ENCODE measurements at places on chromosomes 16 and 17.

- no peak for DNase-seq
These were observed 16.9 kb downstream of the PDZD9 start for GRCh38 chr16:21984062-21984461.

- no peak for DNase-seq
These were observed 3.5 kb upstream of the CAPNS2 start for GRCh38 chr16:55562936-55563335.

- no peak for DNase-seq
These were observed 5.7 kb upstream of the METTL9 start for GRCh38 chr16:21593530-21594289.

DNA sequence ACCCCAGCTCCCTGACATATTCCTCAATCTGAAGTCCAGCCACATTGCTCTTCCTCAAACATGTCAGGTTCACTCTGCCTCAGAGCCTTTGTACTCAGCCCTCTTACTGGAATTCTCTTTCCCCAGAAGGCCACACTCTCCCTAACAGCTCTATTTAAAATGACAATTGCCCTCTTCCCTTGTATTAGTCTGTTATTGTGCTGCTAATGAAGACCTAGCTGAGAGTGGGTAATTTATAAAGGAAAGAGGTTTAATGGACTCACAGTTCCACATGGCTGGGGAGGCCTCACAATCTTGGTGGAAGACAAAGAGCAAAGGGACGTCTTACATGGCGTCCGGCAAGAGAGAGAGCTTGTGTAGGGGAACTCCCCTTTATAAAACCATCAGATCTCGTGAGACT is 46.0 kb downstream of the HS3ST2 start:
- no peak for DNase-seq

DNA sequence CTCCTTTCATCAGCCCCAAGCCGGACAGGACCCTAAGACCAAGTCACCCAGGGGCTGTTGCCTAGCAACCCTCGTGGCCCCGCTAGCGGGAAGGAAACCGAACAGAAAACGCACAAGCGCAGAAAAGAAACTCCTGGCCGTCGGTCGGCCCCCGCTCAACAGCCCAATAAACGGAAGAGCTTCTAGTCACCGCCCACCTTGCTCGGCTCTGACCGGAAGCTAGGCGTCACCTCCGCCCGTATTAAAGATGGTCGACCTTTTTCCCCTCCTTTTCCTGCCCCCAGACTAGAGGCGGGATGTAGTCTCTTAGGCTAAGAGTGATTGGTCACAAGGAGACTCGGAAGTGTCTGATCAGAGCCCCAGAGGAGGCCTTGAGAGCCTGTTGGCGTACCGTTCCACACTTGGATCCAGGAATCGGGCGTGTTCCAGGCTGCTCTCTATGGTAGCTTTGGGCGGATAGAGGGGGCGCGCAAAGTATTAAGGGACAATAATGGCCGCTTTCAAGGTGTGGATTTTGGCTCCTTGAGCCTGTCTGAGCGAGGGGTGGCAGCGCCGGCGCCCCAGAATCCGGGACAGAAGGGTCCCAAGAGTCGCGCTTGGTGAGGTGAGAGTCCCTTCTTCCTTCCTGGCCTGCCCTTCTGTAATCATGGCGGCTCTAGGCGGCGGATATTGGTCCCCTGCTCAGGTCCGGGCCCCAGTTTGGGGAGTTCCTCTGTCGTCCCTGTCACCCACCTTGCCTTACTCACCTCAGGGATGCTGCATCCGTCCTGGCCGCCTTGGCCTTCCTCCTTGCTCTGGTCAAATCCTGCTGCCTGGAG is at the start of the genes DHX38 and TXNL4B:
DHX38 (plus strand) TSS at position 400 of the 818 bp plus-strand sequence. CDS start 2,311 bp downstream, outside the sequence.
TXNL4B (minus strand) TSS at position 173 of the 818 bp plus-strand sequence. CDS start 2,871 bp downstream, outside the sequence.
- DNase-seq: peak; percentile 90

- DNase-seq: peak; percentile 83
These were observed 604 bp downstream of the PRR14 start for GRCh38 chr16:30651124-30652004.

DNA sequence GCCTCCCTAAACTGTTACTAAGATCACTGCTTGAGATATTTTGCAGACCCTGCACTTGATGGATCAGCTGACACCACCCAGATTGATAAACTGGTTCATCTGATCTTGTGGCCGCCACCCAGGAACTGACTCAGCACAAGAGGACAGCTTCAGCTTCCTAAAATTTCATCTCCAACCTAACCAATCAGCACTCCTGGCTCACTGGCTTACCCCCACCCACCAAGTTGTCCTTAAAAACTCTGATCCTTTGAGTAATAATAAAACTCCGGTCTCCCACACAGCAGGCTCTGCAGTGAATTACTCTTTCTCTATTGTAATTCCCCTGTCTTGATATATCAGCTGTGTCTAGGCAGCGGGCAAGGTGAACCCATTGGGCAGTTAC is 174.8 kb downstream of the UTP18 start:
- no peak for DNase-seq

GRCh38 chr17:19345486-19346350 is 16.8 kb downstream of the B9D1 start:
- DNase-seq: no peak

GRCh38 chr17:64006361-64007088 is 8.4 kb downstream of the PRR29 start:
- DNase-seq: no peak

DNA sequence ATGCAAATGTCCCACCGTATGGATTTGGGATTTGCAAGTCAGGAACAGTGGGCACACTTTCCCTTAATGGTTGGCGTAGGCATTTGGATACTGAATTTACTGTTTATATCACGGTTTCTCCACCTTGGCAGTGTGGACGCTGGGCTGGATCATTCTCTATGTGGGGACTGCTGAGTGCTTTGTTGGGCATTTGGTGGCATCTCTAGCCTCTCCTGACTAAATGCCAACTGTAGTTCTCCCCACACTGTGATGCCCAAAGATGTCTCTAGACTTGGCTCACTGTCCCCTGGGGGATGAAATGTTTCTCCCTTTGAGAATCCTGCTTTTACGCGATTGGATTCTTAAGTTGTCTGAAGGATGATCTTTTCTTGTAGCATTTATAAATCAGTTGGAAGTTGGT is 49.0 kb downstream of the RBFOX1 start:
- no peak for DNase-seq

DNA sequence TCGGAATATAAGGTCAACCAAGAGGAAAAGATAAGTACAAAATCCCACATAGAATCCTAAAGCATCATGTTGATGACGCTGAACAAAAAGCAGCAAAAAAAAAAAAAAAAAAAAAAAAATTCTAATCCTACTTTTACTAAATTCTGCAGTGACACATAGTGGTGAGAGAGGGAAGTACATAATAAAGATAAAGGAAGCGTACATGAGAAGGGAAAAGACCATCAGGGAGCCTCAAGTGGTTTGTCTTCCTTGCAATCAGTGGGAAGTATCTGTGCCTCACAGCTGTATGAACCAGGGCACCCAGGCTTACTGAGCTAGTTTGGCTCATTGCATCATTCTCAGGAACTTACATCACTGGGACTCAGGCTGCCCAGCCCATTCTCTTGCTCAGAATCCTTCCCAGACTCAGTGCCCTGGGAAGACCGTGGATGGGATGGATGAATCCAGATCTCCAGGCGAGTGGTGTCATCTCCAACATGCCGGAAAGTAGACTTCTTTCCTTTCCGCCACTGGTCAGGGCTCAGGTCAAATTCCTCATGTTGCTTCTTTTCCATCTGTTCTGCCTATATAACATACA is 21.2 kb downstream of the SMG6 start:
- DNase-seq: no peak

- DNase-seq: no peak
These were observed 255.2 kb upstream of the WSB1 start for GRCh38 chr17:27038676-27039075.

- DNase-seq: peak; percentile 27
These were observed 108.9 kb downstream of the ENGASE start for GRCh38 chr17:79183293-79184158.

DNA sequence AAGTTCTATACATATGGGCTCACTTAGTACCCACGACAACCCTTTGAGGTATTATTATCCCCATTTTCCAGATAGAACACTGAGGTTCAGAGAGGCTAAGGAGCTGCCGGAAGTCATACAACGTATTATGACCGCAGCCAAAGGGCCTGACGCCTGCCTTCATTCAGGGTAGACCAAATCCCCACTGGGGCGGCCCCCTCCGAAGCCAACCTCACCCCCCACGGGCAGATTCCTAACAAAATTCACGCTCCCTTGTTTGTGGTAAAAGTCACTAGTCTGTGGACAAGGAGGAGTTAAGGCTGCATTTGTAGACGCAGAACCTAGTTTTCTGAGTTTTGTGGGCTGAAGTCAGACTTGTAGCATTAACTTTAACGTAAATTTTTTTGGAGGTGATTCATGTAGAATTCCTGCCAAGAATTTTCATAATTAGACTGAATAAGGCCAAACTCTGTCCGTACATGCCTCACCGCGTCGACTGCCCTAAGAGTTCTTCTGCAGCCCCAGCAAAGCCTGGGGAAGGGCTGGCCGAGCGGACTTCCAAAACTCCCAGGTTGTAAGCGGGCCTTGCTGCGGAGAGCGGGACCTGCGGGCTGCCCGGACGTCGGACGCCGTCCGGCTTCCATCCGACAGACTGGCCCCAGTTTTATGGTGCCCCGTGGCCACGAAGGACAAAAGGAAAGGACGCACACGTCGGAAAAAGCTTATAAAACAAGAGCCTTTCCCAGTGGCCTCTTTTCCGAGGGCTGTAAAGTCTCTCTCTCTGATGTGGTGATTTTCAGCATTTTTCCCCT is 75.7 kb downstream of the NXN start:
- no peak for DNase-seq

- DNase-seq: no peak
These were observed 35.0 kb upstream of the SLC5A10 start for GRCh38 chr17:18916816-18917500.

Measured in stimulated activated CD8-positive, alpha-beta memory T cell treated with anti-CD3 and anti-CD28 coated beads, Interleukin-4, amount 100 ng/mL, for 48 hours (primary cell).